ENCODE measurements at places on chromosomes 16 and 17.

DNA sequence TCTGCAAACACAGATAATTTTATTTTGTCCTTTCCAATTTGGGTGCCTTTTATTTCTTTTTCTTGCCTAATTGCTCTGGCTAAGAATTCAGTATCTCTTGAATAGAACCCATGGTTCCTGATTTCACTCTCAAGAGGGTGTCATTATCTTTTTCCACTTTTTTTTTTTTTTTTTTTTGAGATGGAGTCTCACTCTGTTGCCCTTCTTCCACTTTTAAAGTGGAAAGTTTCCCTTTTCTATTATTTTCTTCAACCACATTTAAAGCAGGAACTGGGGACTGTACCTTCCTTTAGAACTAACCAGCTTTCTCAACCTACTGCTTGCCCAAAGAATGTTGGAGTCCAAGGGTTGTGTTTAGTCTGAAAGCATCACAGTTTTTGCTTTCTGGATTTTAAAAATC is 31.1 kb downstream of the SLFN11 start:
- DNase-seq = no peak

DNA sequence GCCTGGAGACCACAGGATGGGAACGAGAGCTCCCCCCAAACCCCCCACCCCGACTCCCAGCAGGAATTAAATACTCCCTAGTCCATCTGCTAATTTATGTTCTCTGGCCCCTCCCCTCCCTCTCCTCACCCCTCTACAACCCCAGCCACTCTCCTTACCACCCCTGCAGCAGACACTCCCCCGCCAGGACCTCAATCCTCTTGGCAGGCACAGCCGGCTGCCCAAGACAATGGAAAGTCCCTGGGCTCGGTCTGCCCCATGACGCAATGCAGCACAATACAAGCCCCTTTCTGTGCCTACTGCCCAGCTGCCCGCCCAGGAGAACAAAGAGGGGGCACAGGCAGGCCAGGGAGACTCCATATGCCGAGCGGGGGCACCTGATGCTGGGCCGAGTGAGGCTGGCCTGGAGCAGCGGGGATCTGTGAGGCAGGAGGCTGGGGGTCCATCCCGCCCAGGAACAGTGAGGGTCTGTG is 30.3 kb upstream of the CDC42EP4 start:
- no peak for DNase-seq

DNA sequence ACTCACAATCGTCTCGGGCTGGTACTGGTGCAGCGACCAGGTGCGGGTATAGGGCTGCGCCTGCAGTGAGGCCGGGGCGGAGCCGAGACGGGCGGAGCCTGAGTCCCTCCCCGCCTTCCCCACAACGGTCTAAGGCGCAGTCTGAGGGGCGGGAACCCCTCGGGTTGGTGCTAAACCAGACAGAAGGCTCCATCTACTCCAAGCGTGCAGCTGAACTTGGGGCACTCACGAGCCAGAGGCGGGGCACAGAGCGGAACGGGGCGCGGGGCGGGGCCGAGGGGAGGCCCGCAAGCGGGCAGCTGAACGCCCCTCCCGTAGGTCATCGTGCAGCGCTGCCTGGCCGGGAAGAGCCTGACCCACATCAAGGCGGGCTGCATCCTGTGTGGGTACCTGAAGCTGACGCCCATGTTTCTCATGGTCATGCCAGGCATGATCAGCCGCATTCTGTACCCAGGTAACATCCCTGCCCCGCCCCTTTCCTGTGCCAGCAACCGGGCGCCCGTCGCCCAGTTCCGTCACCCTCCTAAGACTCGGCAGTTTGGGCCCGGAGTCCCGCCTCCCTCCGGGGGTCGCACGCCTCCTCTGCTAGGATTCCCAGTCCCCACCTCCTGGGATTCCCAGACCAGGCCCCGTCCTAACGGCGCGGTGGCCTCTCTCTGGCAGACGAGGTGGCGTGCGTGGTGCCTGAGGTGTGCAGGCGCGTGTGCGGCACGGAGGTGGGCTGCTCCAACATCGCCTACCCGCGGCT is 5.0 kb downstream of the SLC5A2 start:
- peak; percentile 79 for DNase-seq

DNA sequence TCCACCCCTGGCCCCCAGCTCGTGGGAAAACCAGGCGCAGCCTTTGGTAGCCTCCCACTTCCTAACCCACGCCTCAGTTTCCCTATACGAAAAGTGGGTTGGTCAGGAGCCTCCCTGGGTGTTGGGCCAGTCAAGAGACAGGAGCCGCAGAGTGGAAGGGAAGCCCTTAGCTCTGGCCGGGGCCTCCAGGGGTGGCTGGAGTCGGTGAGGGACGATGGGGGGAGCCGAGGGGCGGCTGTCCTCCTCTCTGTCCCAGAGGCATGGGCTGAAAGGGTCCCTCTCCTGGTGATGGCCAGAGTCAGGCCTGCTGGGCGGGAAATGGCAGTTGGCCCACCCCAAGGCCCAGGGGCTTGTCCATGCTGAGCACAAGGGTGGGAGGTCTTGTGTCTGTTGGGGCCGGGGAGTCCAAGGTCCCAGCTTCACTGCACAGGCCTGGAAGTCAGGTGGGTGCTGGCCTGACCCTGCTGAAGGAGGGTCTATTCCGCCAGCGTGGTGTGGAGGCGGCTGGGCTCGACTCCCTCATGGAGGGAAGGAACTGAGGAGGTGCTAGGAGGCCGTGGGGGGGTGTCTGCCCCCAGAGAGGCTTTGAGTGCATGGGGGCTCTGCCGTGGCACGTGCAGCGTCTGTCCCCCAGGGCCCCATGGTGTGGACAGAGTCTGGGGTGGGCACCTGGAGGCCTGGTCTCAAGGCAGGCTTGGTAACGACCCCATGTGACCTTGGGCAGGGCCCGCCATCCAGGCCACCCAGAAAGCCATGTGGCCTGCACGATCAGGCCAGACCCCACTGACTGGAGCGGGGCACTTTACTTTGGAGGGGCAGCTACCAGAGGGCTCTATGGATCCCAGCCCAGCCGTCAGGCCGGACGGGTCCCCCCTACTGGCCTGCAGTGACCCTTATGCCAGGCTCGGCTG is 1.1 kb downstream of the SLC16A3 start:
- DNase-seq = no peak

DNA sequence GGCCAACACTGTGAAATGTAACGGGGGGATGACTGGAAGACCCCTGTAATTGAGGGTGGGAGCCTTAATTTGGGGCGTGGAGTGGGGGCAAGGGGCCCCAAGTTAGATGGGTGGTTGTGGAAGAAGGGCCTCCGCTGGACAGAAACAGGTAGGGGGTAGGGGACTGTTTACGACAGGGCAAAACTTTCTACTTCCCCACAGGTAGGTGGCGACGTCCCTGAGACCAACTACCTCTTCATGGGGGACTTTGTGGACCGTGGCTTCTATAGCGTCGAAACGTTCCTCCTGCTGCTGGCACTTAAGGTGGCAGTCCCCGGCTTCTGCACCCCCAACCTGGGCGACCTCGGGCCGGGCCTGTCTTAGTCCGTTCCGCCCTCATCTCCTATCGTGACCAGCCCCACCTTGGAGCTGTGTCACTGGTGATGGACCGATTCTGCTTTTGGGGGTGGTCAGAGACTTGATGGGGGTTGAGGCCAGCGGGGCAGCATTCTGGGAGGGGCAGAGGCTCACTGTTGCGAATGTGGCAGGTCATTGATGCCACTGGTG is 6.8 kb downstream of the PPP4C start:
- DNase-seq = no peak

- no peak for DNase-seq
Observed at GRCh38 chr16:1433263-1433560, 2.3 kb downstream of the PERCC1 start.

GRCh38 chr16:53156516-53156915 is 101.7 kb downstream of the CHD9 start:
- no peak for DNase-seq

DNA sequence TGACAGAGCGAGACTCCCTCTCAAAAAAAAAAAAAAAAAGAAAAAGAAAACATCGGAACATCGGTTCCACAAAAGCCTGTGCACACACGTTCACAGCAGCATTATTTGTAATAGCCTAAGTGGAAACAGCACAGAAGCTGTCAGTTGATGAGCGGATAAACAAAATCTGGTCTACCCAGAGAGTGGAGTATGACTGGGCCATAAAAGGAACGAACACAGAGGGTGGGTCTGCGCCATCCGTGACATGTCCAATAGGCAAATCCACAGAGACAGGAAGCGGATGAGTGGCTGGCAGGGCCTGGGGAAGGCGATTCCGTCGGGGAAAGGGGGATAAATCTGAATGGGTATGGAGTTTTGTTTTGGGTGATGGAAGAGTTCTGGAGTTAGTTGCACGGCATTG is 212.2 kb upstream of the CIBAR2 start:
- no peak for DNase-seq

- peak; percentile 84 for DNase-seq
Observed at GRCh38 chr17:75848523-75849278, 4.5 kb upstream of the UNC13D start.

DNA sequence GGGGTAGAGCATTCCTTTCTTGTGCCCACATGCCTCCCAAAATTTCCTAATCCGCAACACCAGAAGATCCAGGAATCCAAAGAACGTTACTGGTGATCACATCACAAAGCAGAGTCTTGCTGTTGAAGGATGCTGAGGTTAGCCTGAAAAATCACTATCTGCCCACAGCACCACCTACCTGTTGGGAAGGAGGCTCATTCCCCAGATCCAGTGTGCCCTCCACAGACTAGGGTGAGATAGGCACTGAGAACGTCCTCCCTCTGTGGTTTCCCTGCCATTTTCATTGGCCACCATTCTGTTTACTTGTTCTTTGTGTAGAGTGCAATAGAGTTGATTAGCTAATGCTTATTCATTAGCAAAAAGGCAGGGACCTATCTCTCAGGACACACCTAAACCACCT is 30.3 kb downstream of the RCVRN start:
- DNase-seq = no peak

- no peak for DNase-seq
Observed at GRCh38 chr17:80890196-80890920, 101.3 kb upstream of the CHMP6 start.

GRCh38 chr17:882827-883585 is 96.6 kb downstream of the NXN start:
- DNase-seq = no peak

GRCh38 chr16:89707695-89708094 is 6.2 kb upstream of the SPATA2L start:
- DNase-seq = no peak

GRCh38 chr16:53745753-53746266 is 41.9 kb downstream of the FTO start:
- no peak for DNase-seq

DNA sequence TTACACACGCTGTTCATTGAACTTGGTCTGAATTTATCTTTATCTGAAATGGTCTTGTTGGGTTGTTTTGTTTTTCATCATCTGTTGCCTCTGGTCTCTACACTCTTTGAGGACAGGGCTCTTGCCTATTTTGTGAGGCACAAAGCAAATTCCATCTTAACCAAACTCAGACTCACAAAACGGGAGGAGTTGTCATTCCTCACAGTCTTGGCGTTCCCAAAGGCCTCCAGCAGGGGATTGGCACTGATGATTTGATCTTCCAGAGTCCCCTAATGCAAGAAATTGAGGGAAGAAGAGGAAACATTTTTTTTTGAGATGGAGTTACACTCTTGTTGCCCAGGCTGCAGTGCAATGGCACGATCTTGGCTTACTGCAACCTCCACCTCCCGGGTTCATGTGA is 8.7 kb downstream of the MYH3 start:
- DNase-seq = no peak
